ENCODE measurements at places on chromosomes 3 and 15. TPM values are rescaled to one million over a fixed set of nuclear protein-coding genes. Genes with fewer than 3 reads are reported as not detected.

GRCh38 chr3:190155752-190156151, 35.1 kb upstream of the P3H2 start:
- no peak overlapping the region for H3K27ac ChIP-seq
- H3K4me3 ChIP-seq = no peak overlapping the region
- DNase-seq = no peak
- peaks cover 4% of the 10 kb centered on the region for H3K27me3 ChIP-seq
- no peaks in the 10 kb centered on the region for H3K4me1 ChIP-seq

DNA sequence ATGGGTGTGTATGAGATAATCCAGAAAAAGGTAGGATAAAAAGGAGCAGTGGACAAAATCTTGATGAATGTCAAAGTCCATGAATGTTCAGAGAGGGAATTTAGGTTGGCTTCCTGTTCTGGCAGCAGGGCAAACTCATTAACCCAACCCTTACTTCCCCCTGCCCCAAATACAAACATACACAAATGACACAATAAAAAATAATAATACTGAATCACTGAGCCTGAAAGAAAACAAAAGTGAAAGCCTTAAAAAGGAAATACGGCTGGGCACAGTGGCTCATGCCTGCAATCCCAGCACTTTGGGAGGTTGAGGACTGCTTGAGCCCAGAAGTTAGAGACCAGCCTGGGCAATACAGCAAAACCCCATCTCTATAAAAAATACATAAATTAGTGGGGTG, 62.9 kb downstream of the GPR176 start:
- H3K36me3 ChIP-seq = peaks cover 3% of the 10 kb centered on the region
- no peak overlapping the region for H3K4me3 ChIP-seq
- no peaks in the 10 kb centered on the region for H3K4me1 ChIP-seq
- no peak overlapping the region for H3K27ac ChIP-seq
- peaks cover 1% of the 10 kb centered on the region for H3K27me3 ChIP-seq

DNA sequence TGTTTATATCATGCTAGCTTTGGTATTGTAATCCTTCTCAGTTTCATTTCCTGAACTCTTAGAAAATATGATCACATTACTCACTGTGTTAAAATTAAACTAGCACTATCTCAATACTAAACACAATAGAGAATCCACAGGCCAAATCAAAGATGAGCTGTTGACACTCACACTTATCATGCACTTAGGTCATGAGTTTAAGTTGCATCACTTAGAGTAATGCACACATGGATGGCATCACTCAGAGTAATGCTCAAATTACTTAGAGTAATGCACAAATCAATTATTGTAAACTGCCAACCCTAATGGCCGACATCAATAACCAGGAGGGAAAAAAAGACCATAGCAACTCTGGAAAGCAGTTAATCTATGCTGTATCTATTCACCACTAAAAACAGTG, 40.0 kb upstream of the MCF2L2 start:
- H3K27ac ChIP-seq = no peak overlapping the region
- H3K4me3 ChIP-seq = no peak overlapping the region
- DNase-seq = no peak
- peaks cover 4% of the 10 kb centered on the region for H3K4me1 ChIP-seq

DNA sequence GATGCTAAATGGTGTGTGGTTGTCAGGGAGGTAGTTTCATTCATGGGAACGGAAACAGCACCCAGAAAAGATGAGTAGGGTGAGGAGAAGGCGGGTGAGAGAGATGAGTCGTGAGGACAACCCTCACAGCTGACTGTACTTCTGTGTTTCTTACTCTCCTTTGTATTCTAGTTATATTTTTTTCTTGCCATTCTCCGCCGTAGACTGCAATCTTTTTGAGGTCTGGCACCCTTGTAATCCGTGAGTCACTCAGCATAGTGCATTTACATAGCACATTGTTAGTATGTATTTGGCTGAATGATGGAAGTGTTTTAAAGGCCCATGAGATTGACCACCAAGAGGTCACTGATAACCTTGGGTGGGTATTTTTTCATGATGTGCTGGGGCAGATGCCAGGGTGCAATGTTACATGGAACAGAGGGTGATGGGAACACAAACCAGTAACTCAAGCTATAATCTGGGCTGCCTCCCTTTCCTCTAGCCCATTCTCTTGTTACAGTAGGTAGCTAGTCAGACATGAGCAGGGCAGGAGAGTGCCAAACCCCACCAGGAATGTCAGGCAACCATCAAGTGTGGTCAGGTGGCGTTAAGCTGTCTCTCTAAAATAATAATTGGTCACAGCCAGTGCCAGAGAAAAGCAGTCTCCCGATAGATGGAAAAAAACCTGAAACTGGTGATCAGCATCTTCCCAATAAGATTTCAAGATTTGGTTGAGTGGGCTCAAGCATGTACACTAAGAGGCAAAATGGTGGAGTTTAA, 18.8 kb upstream of the DGKG start:
- H3K27ac ChIP-seq = no peak overlapping the region
- no peak overlapping the region for H3K4me3 ChIP-seq
- H3K36me3 ChIP-seq = peaks cover 4% of the 10 kb centered on the region
- H3K4me1 ChIP-seq = no peaks in the 10 kb centered on the region
- DNase-seq = no peak
- peaks cover 20% of the 10 kb centered on the region for H3K27me3 ChIP-seq

DNA sequence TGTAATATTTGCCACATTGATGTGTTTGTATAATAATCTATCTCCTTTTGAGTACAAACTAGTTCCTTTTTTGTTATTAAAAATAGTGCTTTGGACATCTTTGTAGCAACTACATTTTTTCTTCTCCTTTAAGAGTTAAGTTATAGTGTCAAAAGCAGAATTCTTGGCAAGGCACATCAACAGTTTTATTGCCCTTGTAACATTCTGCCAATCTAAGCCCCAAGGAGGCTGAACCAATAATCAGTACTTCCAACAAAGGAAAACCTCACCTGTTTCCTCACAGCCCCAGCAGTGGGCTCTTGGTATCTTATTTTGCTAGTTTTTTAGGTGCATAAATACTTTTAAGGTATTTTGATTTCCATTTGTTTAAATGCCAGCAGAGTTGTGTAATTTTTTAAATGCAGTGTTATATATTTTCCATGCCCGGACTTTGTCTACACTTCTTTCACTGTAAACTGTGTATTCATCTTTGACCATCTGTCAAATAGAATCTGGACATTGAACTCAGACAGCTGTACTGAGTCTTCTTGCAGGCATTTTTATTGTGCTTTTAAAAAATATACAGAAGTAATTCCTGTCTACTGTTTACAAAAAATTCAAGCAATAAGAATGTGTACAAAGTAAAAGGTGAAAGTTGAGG, 101.0 kb downstream of the MYLK start:
- no peaks in the 10 kb centered on the region for H3K4me1 ChIP-seq
- no peaks in the 10 kb centered on the region for H3K36me3 ChIP-seq
- no peak for DNase-seq
- no peak overlapping the region for H3K27ac ChIP-seq
- no peak overlapping the region for H3K4me3 ChIP-seq
- no peaks in the 10 kb centered on the region for H3K27me3 ChIP-seq

DNA sequence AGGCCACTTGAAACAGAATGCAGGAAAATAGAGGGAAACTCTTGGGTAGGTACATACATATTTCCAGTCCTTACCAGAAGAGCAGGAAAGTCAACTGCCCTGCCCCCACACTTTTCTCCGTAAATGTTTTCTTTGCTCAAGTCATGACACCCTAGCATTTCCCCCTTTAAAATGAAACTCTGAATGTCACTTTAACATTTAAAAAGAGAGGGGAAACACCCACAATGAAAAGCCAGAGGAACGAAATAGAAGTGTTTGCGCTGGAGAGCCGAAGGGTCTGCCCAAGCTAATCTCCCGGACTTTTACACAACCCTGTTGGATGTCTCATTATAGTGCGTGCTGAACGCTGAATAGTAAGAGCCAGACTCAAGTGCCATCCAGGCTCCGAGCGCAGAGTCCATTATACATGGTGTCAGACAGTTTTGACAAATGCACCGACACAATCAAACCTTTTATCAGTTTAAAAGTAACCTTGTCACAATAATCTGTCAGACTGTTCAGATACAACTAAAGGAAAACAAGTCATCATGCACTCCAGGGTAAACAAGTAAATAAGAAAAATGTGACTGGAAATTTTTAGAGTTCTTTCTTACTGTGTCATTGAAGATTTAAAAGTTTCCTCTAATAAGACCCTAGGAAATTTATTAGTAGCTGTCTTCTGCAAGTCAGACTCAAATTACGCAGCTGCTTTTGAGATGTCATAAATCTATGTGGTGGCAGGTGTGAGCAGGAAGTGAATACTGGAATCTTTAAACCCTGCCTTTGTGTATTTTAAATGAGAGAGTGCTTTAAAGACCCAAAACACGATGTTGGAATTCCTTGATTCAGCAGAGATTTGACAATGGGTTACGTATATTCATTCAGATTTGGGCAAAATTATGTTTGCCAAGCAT, 159.8 kb downstream of the RBMS3 start:
- peaks cover 12% of the 10 kb centered on the region for H3K4me1 ChIP-seq
- no peak overlapping the region for H3K4me3 ChIP-seq
- H3K27me3 ChIP-seq = peaks cover 5% of the 10 kb centered on the region

DNA sequence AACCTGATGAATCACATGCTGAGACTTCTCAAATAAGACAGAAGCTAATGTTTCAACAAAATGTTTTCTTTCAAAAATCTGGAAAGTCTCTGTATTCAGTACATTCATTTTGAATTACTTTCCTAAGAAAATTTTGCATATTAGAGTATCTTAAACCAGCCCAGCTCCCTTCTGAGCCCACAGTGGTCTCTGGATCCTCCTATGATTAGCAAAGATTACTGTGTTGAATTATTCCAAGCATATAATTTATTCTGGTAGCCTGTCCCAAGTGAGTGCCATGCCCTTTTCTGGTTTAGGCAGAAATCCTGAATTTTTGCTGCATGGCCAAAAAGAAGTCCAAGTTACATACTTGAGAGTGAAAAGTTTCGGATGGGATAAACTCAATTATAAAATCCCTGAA, 279.0 kb downstream of the CTNNB1 start:
- no peaks in the 10 kb centered on the region for H3K4me1 ChIP-seq
- no peak overlapping the region for H3K27ac ChIP-seq
- no peaks in the 10 kb centered on the region for H3K36me3 ChIP-seq
- no peak for DNase-seq
- no peak overlapping the region for H3K4me3 ChIP-seq

DNA sequence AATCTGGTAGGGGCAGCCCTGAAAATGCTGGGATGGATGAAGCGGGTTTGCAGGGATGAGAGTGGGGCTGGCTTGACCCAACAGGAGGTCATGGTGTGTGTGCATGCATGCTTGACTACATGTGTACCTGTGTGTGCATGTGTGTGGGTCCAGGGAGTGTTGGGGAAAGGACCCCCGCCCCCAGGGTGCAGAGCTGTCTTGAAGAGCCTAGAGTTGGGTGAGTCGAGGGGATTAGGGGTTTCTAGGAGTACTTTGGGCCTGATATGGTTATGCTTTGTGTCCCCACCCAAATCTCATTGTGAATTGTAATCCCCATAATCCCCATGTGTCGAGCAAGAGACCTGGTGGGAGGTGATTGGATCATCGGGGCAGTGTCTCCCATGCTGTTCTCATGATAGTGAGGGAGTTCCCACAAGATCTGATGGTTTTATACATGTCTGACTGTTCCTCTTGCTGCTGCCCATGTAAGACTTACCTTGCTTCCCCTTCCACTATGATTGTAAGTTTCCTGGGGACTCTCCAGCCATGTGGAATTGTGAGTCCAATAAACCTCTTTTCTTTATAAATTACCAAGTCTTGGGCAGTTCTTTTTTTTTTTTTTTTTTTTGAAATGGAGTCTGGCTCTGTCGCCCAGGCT, 5.2 kb upstream of the LCTL start:
- H3K27ac ChIP-seq = no peak overlapping the region
- peaks cover 10% of the 10 kb centered on the region for H3K4me1 ChIP-seq
- H3K36me3 ChIP-seq = no peaks in the 10 kb centered on the region

DNA sequence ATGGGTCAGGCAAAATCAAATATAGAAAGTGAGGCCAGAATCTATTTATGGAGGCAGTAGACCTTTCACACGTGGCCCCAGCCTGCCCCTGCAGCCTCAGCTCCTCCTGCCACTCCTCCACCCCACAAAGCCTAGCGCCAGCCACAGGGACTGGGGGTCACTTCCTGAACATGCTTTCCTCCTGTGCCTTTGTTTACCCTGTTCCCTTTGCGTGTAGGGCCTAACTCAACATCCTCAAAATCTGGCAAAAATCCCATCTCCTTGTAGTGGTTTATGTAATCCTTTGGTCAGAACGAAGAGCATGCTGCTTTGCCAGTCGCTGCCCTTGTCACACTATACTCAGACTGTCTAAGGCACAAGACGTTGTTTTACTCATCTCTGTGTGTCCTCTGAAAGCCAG, 39.6 kb downstream of the KBTBD12 start:
- no peak overlapping the region for H3K27ac ChIP-seq
- no peaks in the 10 kb centered on the region for H3K36me3 ChIP-seq
- no peak overlapping the region for H3K4me3 ChIP-seq
- DNase-seq = no peak
- peaks cover 23% of the 10 kb centered on the region for H3K27me3 ChIP-seq

GRCh38 chr15:60585743-60586708, 107.1 kb upstream of the ICE2 start:
- H3K36me3 ChIP-seq = no peaks in the 10 kb centered on the region
- H3K4me3 ChIP-seq = peak overlapping the region; percentile 84
- no peaks in the 10 kb centered on the region for H3K27me3 ChIP-seq
- peaks cover 88% of the 10 kb centered on the region for H3K4me1 ChIP-seq
- H3K27ac ChIP-seq = peak overlapping the region; percentile 90
- DNase-seq = peak; percentile 13

GRCh38 chr3:44100298-44100695, 141.4 kb upstream of the TOPAZ1 start:
- peaks cover 16% of the 10 kb centered on the region for H3K27me3 ChIP-seq
- no peak overlapping the region for H3K4me3 ChIP-seq
- no peak overlapping the region for H3K27ac ChIP-seq
- no peak for DNase-seq

GRCh38 chr15:61102281-61102680, 126.8 kb downstream of the RORA start:
- H3K4me3 ChIP-seq = no peak overlapping the region
- DNase-seq = no peak

DNA sequence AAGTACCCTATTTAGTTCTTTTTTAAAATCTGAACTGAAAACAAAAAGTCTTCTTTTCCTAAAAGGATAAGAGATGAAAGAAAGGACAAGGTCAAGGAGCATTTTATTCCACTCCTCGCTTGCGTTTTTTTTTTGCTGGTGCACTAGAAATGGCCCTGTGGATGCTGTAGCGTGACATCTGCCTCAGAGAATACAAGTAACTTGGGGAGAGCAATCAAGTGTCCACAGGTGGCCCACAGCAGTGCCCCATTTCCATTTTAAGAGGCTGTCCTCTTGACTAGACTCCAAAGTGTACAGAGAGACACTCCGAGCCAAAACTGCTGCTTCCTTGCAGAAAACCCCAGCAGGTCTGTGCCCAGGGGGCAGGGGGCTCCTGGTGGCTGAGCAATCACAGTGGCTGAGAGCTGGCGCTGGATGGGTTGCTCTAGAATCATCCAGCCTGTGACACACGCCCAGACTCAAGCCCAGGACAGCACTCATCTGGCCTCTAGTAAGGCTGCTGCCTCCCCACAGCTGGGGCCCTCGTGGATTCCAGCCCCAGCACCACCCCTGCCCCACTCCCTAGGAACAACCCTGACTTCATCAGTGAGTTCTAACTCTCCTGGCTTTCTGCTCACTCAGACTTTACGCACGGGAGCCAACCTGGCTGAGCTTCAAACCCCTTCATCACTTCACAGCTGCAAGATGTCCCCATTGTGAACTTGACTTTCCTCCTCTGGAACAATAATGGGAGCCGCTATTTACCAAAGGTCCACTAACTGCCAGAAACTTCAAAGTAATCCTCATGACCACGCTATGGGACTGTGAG, 71.1 kb upstream of the SPATA12 start:
- peak overlapping the region; percentile 52 for H3K4me3 ChIP-seq
- H3K4me1 ChIP-seq = peaks cover 17% of the 10 kb centered on the region
- DNase-seq = no peak
- no peak overlapping the region for H3K27ac ChIP-seq

The NXPE3 gene
- 38.3 TPM for total RNA-seq

The CISH gene
- total RNA-seq = 8.1 TPM

The KLHL6 gene
- 59.0 TPM for total RNA-seq

The TMEM44 gene
- total RNA-seq = 3.4 TPM

The MASP1 gene
- total RNA-seq = not detected

The PARP15 gene
- total RNA-seq = 61.9 TPM

Measured in naive thymus-derived CD8-positive, alpha-beta T cell (primary cell).